ENCODE measurements at places on chromosomes 6 and 20. TPM values are rescaled to one million over a fixed set of nuclear protein-coding genes. Genes with fewer than 3 reads are reported as not detected.

DNA sequence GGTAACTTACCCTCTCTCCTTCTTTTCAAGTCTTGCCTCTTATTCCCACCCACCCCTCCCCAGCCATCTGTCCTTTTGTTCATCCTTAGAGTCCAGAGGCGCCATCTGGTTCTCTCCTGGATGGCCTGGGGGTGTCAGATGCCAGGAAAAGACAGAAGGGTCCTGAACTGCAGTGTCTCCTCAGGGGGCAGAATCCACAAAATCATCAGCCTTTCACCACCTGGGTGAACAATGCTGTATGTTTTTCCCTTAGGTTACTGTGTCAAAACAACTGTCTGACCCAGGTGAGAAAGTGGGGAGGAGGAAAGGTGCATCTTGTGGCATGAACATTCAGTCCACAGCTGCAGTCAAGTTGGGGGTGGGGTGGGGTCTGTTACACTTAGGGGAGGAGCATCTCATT lies 47.9 kb upstream of the FYN start:
- DNase-seq: no peak

DNA sequence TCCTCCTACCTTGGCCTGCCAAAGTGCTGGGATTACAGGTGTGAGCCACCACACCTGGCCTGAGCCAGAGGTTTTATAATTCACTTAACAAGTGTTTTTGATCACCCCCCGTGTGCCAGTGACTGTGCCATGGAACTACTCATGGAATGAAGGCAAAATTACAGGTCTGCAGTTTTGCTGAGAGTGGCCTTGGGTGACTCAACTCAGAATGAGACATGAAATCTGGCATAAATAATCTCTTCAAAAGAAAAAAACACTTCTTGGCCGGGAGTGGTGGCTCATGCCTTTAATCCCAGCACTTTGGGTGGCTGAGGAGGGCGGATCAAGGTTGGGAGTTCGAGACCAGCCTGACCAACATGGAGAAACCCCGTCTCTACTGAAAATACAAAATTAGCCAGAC lies 166.9 kb upstream of the SALL4 start:
- DNase-seq: no peak

- DNase-seq: no peak
Measured at GRCh38 chr6:89205819-89206218, 11.3 kb downstream of the GABRR1 start.

Gene GNAS-AS1
- total RNA-seq: 3.0 TPM

Gene C6orf52
- 1.0 TPM for total RNA-seq
